NCI-H1092 (cell line): ENCODE measurements at places on chromosomes 5 and 9.

- DNase-seq, result no peak
These were observed 56.2 kb downstream of the CNTLN start for GRCh38 chr9:17191082-17191481.

- no peak for DNase-seq
These were observed 7.3 kb upstream of the TENT4A start for GRCh38 chr5:6705959-6706358.

GRCh38 chr5:143031781-143032580 is 261.8 kb downstream of the ARHGAP26 start:
- no peak for DNase-seq

- DNase-seq, result no peak
These were observed 316.5 kb downstream of the BNC2 start for GRCh38 chr9:16553869-16554540.

- DNase-seq, result no peak
These were observed 4.8 kb downstream of the HBEGF start for GRCh38 chr5:140341591-140341990.

DNA sequence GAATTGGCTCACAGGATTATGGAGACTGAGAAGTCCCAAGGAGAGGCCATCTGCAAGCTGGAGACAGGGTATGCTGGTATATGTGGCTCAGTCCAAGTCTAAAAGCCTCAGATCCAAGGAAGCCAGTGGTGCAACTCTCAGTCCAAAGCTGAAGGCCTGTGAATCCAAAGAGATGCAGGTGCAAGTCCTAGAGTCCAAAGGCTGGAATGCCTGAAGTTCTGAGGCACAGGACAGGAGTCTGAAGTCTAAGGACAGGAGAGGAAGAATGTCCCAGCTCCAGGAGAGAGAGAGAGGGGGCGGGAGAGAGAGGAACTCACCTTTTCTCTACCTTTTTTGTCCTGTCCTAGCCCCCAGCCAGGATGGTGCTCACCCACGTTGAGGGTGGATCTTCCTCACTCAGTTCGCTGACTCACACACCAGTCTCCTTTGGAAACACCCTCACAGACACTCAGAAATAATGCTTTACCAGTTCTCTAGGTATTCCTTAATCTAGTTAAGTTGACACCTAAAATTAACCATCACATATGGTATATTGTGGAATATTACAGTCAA is 49.6 kb downstream of the KCNN2 start:
- DNase-seq, result no peak

DNA sequence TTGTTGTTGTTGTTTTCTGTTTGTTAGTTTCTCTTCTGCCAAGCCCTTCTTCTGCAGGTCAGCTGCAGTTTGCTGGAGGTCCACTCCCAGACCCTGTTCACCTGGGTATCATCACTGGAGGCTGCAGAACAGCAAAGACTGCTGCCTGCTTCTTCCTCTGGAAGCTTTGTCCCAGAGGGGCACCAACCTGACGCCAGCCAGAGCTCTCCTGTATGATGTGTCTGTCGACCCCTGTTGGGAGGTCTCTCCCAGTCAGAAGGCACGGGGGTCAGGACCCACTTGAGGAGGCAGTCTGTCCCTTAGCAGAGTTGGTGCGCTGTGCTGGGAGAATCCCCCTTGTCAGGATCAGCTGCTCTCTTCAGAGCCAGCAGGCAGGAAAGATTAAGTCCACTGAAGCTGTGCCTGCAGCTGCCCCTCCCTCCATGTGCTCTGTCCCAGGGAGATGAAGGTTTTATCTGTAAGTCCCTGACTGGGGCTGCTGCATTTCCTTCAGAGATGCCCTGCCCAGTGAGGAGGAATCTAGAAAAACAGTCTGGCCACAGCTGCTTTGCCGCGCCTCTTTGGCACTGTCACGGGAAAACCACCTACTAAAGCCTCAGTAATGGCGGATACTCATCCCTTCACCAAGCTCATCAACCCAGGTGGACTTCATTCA is 299.2 kb downstream of the EDIL3 start:
- no peak for DNase-seq

GRCh38 chr5:71809446-71809845 is 90.4 kb downstream of the CARTPT start:
- DNase-seq, result no peak

DNA sequence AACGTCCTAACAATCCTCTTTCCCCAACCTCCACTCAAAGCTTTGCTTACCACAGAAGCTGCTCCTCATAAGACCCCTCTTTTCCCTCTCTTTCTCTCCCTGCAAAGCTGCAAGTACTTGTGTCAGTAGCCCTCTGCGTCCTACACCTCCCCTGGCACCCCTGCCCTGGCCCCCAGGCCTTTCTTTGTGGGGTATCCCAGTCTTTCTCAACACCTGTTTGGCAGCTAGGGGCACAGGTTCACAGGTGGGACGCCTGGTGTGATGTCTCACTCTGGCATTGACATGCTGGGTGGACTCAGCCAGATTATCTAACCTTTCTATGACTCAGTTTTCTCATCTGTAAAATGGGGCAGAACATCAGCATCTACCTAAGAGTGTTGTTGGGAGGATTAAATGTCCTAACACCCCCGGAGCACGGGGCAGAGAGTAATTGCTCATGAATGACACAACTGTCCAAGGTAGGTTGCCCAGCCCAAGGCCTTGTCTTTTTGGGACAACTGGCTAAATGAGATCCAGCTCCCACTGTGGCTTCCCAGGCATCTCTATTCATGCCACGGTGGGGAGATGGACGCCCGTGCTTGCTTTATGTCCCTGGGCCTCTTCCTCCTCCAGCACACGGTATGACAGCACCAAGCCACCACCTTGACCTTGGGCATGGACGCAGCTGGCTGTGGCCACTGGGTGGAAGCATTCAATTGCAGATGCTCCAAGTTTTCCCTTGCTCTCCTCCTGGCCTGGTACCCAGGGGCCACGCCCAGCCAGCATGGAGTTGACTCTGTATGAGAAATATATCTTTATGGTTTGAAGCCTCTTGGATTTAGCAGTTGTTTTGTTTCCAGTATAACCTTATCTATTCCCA is 190.4 kb downstream of the RGS3 start:
- no peak for DNase-seq

GRCh38 chr5:55226027-55226933 is 835 bp downstream of the MCIDAS start:
- peak; percentile 61 for DNase-seq

DNA sequence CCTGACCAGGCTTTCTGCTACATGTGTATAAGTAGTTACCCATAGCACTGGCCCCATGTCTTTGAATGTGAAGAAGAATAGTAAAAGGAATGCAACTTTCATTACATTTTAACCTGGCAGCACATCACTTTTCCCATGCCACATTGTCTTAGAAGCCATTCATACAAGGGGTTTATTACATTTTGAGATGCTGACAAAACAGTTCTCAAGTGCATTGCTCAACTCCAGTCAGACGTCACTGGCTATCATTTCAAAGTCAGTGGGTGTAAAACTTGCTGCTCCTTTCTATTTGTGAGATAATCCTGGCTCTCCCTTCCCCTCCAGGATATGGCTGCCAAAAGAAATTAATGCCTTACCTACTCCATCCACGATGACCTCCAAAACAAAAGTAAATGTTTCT is 97.0 kb upstream of the VCAN start:
- DNase-seq, result no peak

GRCh38 chr5:105530716-105531261 is 1968.2 kb upstream of the NUDT12 start:
- no peak for DNase-seq

- no peak for DNase-seq
These were observed 20.8 kb downstream of the ZNF366 start for GRCh38 chr5:72486371-72486770.

DNA sequence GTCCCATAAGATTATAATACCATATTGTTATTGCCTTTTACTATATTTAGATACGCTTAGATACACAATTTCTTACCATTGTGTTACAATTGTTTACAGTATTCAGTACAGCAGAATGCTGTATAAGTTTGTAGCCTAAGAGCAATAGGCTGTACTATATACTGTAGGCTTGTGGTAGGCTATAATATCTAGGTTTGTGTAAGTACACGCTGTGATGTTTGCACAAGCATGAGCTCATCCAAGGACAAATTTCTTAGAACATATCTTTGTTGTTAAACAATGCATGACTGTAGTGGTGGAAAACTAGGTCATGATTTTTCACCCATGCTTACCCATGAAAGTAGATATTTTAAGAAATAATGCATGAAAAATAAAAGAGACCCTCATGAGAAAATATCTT is 509.4 kb upstream of the CDH18 start:
- no peak for DNase-seq

DNA sequence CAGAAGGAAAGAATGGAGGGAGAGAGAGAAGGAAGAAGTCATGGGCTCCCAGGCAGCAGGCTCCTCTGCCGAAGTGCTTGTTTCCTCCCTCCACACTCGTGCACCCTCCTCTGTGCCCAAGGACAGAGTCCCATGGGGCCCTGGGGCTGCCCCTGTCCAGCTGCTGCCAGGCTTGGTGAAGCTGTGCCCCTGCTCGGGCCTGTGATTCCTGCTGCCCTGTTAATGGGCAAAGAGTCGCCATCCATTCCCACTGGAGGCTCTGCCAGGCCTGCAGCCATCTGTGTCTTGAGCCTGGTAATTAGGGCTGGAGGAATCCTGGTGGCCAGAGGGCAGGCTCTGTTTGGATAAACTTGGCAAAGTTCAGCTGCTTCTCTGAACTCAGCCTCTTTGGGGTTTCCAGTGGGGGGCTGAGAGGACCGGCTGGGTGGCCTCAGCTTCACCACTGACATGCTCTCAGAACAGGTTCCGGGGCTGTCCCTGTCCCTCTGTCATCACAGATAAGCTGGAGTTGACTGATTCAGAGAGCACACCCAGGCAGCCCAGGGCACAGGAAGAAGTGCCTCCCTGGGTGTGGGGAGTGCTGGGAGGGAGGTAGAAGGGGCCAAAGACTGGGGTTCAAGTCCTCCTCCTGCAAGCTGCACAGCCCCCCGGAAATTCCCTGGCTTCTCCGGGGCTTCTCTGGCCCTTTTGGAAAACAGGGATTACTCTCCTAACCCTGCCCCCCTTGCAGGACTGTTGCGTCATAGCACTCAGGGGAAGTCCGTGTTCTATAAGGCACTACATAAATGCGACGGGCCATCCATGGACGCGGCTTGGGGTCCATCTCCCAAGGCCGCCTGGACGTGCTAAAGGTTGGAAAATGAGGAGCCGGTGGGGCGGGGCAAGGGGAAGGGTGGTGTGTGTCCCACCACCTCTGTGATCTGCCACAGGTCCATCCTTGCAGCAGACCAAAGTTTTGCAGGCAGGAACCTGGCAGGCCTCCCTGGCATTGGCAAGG is 154.8 kb downstream of the PAX5 start:
- DNase-seq, result no peak

DNA sequence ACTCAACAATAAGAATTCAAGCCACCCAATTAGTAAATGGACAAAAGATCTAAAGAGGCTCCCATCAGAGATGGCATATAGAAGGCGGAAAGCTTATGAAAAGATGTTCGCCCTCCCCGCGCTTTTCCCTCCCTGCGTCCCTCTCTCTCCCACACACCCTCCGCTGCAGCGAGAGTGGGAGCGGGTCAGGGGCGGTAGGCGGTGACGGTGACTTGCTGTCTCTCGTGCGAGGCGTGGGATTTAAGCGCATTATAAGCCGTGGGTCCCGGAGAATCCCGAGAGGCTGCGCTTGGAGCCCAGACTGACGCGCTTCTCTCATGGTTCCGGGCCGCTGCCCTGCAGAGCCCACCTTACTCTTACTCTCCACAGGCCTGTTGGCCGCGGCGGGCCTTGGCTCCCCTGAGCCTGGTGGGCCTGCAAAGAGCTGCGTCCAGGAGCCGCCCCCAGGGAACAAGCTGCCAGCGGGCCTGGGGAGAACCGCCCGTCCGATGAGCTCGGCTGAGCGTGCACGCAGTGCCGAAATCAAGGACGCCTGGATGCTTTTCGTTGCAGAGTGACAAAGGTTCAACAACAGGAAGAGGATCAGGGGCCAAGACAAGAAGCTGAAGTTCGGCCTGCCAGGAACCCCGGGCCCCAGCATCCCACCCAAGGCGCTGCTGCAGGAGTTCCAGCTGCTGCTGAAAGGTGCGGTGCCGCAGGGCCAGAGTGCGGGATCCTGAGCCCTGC is 42.6 kb upstream of the BICD2 start:
- DNase-seq, result no peak

DNA sequence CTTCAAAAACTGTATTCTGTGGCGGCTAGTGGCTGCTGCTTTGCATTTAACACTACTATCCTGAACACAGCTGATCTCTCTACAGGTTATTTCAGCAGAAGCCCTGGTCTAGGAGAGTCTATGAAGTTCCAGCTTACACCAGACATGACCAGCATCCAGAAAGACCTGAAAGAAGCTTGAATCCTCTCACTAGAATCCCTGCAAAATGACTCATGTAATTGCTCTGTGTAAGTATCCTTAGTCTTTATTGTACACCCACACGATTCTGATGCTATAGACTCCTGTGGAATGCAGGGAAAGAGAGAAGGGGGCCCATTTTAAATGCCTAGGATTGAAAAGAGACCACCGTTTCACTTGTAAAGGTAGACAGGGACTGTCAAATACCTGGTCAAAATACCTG is 859 bp upstream of the GRIA1 start:
- DNase-seq, result no peak

- no peak for DNase-seq
These were observed at the start of gene DAB2 for GRCh38 chr5:39424736-39425637. Gene DAB2, minus strand, starts transcription at chr5:39424980. Its CDS starts 30,660 bp downstream, at chr5:39394320.

DNA sequence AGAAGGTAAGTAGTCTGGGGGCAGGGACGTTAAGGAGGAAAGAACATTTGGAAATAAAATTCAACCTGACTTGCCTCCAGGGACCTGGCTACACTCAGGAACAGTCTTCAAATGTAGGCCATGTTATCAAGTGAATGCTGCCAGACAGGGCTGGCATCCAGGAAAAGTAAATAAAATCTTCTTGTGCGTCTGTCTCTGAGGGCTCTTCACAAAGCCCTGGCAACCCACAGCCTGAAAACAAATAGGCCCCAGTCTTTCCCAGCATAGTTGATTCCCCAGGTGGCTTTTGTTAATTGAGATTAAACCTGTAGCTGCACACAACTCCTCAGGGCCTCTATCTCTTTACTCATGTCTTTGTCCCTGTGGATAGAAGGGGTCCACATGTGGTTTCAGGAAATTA is 55.4 kb downstream of the STK32A start:
- peak; percentile 81 for DNase-seq

DNA sequence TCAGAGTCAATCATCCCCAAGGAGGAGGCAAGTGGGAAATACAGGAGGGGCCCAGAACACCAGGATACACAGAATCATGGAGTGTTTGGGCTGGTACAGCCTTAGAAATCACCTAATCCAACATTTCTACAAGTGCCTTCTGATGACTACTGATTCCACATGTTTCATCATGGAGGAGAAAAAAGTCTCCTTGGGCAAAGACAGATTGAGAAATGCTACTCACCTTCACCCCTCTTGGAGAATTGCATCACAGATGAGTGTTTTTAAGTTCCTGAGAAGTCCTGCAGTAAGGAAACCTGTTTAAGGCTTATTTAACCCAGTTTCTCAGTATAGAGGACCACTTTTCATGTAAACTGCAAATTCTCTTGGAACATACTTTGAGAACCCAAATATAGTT is 2.2 kb upstream of the SLIT3 start:
- no peak for DNase-seq

DNA sequence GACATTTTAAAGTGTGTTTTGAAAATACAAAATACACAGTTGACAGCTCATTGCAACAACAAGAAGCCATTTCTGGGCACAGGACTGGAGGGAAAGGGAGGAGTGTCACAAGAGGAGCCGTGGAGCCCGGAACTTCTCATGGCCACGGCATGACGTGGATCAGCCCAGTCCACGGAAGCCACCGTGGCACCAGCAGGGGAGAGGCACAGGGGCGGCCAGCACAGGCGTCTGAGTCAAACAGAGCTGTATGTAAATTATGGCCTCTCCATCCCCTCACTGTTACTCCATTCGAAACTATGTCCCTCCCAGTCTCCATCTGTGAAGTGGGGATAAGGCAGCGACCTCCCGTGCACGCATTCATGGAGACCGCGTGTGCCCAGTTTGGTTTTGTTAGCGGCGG is 165.6 kb upstream of the IRX2 start:
- DNase-seq, result no peak
